Hippocampal formation (tissue), 2 donors: ENCODE measurements at places on chromosomes 16 and 17.

DNA sequence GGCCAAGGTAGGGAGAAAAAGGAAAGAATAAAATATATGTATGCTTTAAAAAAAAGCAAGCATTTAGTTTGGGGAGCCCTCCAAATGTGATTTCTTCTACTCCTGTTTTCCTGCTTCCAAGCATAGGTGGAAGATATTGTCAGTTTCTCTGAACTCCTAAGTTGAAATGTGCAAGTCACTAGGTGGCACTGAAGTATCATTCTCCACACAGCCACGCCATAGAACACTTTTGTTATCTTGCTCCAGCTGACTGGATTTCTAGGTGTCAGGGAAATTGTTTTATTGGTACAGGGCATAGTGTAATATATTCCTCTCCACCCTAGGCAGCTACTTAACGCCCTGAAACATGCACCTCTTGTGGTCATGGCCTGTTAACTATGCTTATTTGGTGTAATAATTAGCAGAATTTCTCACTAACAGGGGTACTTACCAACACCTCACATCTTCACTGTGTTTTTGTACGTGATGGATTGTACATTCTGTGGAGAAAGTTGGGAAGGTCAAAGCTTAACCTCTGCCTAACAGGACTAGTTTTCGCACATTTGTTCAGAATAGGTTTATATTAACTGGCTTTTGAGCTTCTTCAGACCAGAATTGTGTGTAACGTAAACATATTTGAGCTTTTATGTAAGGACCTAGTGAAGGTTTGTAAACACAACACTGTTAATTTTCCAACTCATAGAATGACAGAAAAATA, 69.3 kb downstream of the FTO start:
- peak; percentile 18 for DNase-seq

- DNase-seq: no peak
Measured at GRCh38 chr16:4537376-4538343, 913 bp downstream of the CDIP1 start.

DNA sequence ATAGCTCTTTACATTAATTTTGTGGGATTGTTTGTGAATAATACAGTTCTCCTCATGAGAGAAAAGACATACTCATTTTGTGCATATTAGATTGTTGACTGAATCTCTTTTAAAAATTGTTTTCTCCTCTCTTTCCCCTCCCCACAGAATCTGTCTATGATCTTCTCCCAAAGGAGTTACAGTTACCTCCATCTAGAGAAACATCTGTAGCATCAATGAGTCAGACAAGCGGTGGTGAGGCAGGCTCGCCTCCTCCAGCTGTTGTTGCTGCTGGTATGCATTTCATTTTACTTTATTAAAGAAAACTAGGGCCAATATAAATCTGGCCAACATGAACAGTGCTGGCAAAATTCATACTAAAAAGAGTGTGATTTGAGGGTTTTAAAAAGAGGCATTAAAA, 60.5 kb downstream of the NFAT5 start:
- no peak for DNase-seq

GRCh38 chr17:29789196-29790170, 140.5 kb downstream of the SSH2 start:
- DNase-seq: no peak

- DNase-seq: no peak
Measured at GRCh38 chr17:49993423-49994060, 1.5 kb downstream of the DLX3 start.

GRCh38 chr17:80086081-80086480, 15.3 kb upstream of the GAA start:
- DNase-seq: no peak

DNA sequence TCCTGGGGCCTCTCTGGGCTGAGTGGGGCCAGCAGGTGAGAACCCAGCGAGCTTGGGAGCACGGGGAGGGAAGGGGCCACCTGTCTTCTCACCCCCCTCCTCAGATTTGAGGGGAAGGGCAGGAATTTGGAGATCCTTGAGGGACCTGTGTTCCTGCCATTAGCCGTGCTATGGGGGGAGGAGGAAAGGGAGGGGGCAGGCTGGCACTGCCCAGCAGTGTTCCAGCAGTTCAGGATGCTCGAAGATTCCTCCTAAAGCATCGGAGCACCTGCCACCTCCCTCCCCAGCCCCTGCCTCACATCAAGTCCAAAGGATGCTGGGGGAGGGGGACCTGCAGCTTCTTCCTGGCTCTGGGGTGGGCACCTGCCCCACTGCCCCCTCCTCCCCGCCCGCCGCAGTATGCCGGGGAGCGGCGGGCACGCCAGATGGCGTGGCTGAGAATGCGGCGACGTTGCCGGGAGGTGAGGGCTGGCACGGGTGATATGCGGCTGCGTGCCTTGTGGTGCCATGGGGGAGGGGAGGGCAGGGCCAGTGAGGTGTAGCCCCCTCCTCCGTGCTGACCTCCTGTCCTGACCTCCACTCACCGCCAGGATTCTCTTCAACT, 4.7 kb upstream of the NEUROD2 start:
- DNase-seq: no peak
